HS-5 (cell line): ENCODE measurements at places on chromosomes 16 and 17.

- no peak for DNase-seq
Observed at GRCh38 chr17:63476854-63477479, at the start of gene ACE. Gene ACE, plus strand, starts transcription at chr17:63477061. Its CDS starts 34 bp downstream, at chr17:63477095.

- no peak for DNase-seq
Observed at GRCh38 chr17:75499313-75500022, 15.9 kb downstream of the CASKIN2 start.

GRCh38 chr16:48231727-48232492 lies 12.2 kb upstream of the LONP2 start:
- DNase-seq = no peak

DNA sequence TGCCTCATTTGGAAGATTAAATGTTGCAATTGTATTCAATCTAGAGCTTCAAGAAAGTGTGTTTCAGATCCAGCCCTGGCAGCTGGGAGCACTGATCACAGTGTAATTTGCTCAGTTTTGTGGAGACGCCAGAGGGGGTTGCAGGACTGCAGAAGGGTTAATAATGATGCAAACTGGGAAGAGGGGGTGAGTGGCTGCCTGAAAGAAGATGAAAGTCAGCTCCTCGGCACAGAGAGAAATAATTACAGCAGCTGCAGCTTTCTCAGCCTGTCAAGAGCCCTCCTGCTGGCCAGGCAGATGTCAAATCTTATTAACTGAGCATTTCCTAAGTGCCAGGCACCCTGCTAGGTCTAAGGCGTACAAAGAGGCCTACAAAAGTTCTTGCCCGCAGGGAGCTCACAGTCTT lies 97.7 kb downstream of the ZNF18 start:
- DNase-seq = no peak

GRCh38 chr16:48321317-48322036 lies 63.7 kb downstream of the SIAH1 start:
- no peak for DNase-seq

DNA sequence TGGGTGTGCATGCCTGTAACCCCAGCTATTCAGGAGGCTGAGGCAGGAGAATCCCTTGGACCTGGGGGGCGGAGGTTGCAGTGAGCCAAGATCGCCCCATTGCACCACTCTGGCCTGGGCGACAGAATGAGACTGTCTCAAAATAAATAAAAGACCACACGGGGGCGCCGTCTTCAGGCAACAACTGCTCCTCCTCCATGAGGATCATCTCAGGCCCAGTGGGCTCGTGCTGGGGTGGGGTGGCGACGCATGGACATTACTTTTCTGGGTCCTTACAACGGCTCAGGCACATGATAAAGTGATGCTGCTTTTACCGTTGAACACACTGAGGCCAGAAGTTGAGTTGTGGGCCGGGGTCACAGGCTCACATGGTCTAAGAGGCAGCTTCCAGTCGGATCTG lies 56.2 kb downstream of the PRMT7 start:
- no peak for DNase-seq

DNA sequence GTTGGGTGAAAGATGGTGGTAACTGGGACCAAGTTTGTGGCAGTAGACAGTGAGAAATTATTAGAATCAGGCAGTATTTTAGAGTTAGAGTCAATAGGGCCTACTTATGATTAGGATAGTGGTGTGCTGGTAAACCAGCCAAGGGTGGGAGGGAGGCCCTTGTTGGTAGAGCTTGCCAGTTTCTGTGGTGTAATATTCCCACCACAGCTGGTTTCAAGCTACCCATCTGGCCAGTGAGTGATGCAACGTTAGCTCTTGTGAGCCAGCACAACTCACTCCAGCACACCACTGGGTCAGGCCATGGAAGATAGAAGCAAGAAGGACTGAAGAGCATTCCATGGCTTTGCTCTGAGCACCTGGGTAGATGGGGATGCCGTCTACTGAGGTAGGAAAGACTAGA lies 34.9 kb downstream of the GNAO1 start:
- DNase-seq = no peak

GRCh38 chr17:67280279-67280678 lies 35.3 kb upstream of the HELZ start:
- DNase-seq = no peak

GRCh38 chr16:57538235-57538721 lies 1.9 kb upstream of the CCDC102A start:
- DNase-seq = no peak

GRCh38 chr16:80518436-80518835 lies 22.4 kb upstream of the DYNLRB2 start:
- no peak for DNase-seq

- DNase-seq = no peak
Observed at GRCh38 chr17:19384723-19385391, 2.1 kb downstream of the MFAP4 start.

DNA sequence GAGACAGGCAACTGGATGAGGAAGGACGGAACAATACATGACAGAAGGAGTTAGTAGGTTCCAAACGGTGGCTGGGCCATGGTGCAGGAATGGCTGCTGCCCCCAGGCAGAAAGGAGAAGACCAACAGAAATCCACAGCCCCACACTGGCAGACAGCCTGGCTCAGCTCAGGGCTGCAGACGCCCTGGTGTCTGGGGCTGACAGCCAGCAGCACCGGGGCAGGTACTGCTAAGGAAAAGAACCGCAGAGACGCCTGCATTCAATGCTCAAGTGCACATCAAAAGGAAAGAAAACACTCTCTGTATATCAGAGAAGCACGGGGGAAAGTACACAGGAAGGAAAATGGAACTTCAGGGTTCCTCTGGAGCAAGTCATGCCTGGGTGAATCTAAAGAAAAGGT lies 53.4 kb downstream of the GAS7 start:
- DNase-seq = no peak

DNA sequence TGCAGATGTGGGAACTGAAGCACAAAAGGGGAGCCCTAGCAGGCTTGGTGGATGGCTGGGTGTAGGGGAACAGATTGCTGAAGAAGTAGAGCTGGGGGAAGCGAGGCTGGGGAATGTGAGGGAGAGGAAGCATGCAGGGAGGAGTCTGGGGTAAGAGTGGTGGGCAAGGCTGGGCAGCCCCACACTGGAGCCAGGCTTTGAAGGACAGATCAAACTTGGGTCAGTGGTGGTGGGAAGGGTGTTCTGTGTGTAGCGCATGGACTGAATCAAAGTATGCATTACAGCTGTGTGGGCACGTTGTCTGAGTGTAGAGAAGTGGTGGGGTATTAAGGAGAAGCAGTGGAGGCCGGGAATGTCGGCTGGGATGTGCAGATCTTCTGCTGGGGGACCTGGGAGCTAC lies 116.0 kb downstream of the CYLD start:
- no peak for DNase-seq

DNA sequence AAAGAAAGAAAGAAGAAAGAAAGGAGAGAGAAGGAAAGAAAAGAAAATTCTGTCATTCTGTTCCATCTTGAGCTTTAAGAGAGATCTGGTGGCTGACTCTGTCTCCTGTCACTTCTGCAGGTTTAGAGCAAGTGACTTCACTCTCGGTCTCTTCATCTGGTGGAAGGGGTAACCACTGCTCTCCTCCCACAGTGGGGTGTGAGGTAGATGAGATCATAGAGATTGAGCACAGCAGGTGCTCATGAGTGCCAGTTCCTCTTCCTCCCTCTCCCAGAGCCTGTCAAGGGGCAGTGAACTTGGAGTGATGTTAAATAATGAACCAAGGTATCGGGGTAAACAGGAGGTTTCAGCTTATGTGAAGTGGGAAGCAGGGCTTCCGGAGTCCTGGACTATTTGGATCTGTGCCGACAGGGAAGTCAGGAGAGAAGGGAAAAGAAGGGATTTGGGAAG lies 47.7 kb downstream of the BEAN1 start:
- DNase-seq = no peak

DNA sequence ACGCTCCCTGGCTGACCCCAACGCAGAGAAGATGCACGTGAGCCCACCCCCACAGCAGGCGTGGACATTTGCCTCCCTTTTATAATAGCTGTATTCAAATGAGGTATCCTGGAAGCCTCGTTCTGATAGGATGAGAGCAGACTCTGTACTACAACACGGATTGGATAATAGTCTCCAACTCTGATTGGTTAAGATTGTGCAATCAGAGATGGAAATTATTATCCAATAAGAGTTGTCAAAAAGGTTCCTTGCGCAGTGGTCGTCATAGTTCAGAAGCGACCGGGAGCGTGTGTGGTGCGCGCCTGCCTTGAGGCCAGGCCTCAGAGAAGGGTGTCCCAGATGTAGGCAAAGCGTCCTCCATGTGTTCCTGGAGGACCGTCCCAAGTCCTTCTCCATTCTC lies 104.6 kb downstream of the USP22 start:
- no peak for DNase-seq

- no peak for DNase-seq
Observed at GRCh38 chr16:14640538-14640937, 7.8 kb downstream of the BFAR start.

DNA sequence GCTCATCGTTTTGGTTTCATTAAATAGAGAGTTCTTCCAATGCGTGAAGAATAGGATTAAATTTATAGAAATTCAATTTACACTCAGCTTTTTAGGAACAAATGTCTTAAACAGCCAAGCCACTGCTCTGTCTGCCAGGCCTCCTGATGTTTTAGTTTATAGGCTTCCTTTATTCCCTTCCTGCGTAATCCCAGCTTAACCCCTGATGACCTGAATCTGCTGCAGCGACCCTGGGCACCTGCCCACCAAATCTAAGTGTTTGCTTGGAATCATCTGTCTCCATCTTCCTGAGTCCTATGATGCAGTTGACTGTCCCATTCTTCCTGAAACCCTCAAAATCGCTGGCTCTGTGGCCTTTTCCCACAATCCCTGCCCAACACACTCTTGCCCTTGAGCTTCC lies 179.9 kb downstream of the GSG1L start:
- no peak for DNase-seq

DNA sequence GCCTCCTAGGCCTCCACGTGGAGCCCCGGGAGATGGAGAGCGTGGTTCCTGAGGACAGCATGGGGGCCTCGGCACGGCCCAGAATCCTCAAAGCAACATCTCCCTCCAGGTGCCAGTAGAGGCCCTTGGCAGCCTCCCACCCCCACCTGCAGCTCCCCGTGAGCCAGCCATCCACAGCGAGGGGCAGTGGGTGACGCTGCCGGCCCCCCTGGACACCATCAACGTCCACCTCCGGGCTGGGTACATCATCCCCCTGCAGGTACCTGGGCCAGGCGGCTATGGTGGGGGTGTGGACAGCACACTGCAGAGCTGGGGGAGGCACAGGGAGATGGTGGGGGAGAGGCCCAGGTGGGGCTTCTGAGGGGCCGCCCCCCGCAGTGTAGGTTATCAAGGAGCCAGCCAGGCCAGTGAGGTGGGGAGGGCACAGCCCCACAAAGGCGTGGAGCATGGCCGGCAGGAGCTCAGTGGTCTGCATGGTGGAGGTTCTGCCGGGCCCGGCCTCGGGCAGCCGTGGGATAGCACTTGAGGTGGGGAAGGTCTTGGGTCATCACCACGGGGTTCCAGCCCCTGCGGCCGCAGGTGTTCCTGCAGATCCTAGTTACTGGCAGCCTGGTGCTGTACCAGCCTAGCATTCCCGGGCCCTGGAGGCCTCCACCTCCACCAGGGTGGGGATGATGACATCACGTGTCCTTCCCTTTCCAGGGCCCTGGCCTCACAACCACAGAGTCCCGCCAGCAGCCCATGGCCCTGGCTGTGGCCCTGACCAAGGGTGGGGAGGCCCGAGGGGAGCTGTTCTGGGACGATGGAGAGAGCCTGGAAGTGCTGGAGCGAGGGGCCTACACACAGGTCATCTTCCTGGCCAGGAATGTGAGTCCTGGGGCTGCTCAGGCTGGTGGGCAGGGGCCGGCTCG lies 16.4 kb downstream of the GAA start:
- no peak for DNase-seq

DNA sequence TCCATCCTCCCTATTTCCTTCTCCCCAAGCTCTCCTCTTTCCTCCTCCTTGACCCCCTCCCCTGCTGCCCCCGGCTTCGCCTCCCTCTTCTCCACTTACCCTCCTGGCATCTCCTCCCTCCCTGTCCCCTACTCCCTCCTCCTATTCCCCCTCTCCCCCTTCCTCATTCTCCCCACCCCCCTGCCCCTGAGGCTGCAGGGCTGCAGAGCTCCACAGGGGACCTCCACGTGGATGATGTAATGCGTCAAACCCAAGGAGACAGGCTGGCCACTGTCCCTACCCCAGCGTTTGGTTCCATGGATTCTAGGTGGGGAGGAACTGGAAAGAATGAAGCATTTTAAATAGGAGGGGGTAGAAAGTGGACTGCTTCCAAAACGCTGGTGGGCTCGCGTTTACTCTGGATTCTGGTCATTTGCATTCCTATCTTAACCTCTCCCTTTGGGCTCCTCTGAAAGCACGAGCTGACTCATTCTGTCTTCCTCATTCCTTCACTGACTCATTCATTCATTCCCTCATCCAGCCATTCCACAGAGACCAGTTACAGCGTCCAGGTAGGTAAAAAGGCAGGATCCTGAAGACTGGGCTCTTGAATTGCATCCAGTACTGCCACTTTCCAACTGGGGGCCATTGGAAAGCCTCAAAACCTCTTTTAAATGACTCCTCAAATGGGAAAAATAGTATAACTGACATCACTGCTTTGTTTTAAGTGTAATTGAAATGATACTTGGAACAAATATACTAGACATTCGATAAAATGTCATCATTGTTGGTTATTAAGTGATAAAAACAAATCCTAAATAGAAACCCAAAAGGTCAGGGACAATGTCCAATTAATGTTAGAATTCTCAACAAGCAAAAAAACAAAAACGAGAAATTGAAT lies 943 bp upstream of the COTL1 start:
- DNase-seq = peak; percentile 87

DNA sequence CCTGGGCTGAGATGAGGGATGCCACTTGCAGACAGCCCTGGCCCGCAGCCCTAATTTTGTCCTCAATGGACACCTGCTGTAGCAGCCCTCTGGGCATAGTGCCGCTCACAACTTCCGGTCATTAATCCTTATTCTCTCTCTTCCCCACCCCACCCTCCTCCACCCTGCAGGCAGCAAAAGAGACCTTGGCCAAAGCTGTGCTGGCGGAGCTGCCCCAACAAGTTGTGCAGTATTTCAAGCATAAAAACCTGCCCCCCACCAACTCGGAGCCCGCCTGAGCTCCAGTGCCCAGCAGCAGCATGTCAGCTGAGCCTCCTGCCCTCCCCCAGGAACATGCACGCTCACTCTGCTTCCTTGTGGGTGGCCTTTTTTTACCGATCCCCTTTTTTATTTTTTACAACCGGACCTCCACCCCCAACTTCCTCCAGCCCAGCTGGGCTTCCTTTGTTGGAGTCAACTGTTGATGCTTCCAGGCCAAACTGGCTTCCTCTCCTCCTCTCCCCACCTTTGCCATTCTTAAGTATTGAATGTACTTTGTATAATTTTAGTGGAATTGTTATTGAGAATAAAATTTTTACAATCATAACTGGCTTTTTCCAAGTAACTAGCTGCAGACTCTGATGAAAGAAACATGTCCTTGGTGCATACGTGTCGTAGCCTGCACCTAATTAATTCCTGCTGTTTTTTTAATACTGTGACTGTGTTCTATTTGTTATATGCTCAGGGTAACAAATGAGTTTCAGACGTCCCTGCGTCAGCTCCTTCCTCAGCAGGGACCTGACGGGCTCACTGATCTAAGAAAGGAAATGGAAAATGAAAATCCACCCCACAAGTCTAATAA lies 38.2 kb downstream of the PSME3IP1 start:
- no peak for DNase-seq

- peak; percentile 75 for DNase-seq
Observed at GRCh38 chr16:57764341-57765159, 29.0 kb downstream of the KATNB1 start.
